CD4-positive, alpha-beta T cell treated with Interleukin-4 for 1 hour (primary cell): ENCODE measurements at places on chromosomes 13 and 19.

- peak; percentile 37 for DNase-seq
Observed at GRCh38 chr19:35267353-35267817, 1.4 kb upstream of the USF2 start.

DNA sequence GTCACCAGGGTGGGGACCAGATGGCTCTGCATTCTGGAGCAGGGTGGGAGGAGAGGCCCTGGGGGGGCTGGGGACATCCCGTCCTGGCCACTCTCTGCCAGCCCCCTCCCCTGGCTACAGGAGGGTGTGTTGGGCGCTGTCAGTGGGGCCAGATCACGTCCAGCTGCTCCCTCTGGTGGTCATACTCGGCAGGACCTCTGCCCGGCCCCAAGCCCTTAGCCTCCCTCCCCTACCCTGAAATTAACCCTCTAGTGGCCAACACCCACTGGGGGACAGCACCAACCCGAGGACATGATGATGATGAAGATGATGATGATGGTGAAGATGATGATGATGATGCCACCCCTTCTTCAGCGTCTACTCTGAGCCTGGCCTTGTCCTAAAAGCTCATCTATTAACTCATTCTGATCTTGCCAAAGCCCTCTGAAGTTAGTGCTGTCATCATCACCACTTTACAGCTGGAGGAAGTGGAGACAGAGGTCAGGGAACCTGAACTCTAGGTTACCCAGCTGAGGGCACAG, 590 bp upstream of the LGI4 start:
- peak; percentile 67 for DNase-seq

- no peak for DNase-seq
Observed at GRCh38 chr19:13995017-13995728, 10.9 kb downstream of the RFX1 start.

DNA sequence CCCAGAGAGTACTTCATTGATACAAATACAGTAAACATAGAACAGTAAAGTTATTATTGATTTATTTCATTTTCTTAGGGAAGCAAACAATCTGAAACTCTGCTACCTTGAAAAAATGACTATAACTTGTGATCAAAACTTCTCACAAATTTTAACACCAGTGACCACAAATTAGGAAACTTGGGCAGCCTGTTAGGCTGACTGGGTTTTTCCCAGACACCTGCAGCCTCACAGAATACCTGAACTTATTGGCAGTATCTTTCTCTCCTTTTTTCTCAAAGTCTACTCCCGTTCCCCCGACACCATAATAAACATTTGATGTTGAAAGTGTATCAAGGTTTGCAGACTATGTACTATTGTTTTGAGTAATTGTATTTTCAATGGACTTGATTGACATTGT, 360.5 kb downstream of the LMO7 start:
- DNase-seq: no peak

- no peak for DNase-seq
Observed at GRCh38 chr13:20566468-20566897, 474 bp upstream of the IFT88 start.

- DNase-seq: no peak
Observed at GRCh38 chr19:19113040-19113626, 25.1 kb downstream of the TMEM161A start.

DNA sequence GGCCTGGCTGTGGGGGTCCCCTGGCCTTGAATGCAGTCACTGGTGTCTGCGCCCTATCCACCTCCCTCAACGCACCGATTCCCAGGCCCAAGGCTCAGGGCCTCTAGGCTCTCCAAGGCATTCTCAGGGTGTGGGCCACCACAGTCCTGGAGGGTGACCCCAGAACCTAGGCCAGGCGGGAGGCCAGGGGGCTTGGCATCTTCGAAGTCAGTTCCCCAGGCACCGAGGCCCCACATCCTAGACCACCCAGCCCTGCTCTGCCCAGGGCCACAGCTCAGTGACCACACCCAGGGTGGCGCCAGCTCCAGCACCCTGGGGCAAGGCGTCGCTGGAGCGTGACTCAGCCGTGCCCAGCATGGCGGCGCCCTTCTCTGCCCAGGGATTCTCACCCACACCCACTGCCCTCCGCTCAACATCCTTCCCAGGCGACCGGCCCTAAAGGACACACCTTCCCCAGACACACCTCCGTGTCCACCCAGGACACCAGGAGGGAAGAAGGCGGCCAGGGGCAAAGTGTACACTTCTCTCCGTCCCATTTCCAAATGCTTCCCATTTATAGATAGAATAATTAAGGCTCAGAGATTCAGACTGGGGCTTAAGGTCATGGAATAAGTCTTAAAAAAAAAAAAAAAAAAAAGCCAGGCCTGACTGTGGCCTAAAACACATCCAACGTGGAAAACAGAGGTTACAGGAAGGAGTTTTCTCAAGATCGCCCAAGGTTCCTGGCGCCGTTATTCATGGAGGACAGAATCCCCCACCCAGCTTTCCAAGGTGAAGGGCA, 36.4 kb upstream of the NANOS3 start:
- DNase-seq: peak; percentile 79

- no peak for DNase-seq
Observed at GRCh38 chr19:29293292-29293691, 80.3 kb upstream of the UQCRFS1 start.

GRCh38 chr19:47331931-47332547, at the start of gene C5AR2:
TSS of gene C5AR2 (plus strand) at chr19:47332175. CDS start at chr19:47340800, 8,625 bp downstream.
- DNase-seq: no peak

DNA sequence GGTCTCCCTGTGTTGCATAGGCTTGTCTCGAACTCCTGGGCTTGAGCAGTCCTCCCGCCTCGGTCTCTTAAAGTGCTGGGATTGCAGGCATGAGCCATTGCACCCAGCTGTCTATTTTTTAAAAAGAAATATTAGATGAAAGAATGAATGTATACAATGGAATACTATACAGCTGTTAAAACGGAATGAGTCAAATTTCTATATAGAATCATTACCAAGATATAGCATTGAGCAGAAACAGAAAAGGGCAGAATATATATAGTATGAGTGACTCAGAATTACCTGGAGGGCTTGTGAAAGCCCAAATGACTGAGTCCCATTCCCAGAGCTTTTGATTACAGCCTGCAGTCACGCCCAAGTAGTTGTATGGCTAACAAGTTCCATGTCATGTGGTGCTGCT, 4.4 kb downstream of the DACT3 start:
- DNase-seq: no peak

DNA sequence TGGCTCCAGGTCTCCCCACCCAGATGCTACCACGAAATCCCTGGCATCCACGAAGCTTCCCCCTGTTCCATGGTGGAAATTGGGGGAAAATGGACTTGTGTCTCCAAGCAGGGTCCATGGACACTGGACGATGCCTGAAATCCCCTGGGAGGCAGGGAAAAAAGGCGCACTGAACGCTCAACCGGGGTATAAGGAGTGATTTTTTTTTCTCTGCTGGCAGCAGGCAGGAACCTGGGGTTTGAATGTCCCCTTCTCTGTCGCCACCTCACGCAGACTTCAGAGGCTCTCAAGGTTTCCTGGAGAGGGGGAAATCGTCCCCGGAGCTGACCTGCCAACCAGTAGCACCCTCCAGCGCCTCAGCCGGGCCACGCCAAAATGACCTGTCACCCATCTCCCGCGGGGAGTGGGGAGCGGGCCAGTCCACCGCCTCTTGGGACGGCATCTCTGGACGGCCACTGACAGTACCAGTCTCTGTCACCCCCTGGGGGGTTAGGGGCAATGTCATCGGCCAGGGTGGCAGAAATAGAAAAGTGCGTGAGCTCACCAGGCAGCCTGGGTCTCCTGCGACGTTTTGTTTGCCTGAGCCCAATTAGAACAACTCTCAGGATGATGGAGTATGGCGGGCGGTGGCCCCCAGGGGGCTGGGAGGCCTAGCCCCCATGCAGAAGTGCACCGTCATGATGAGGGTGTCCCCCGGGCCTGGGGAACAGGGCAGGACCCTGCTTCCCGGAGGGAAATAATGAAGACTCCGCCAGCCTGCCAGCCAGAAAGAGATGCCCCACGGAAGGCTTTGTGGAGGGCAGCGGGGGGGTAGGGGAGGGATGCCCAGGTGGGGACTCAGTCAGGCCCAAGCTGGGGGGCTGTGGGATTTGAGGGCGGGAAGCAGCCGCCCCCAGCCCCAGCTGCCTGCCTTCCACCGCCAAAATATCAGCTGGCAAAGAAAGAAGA, 2.6 kb downstream of the PTPRS start:
- DNase-seq: no peak

DNA sequence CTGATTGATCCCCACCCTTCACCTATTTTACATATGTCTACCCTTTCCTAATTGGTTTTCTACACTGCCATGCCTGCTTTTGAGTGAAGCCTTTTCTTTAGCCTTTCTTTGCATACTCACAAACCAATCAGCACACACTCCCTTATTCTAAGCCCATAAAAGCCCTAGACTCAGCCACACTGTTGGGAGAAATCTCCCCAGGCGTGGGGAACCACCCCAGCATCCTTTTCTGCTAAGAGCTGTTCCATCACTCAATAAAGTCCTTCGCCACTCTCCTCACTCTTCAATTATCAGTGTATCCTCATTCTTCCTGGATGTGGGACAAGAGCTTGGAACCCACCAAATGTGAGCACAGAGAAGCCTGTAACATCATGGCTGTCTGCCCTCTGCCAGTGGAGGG, 343.6 kb downstream of the SLITRK1 start:
- DNase-seq: no peak

DNA sequence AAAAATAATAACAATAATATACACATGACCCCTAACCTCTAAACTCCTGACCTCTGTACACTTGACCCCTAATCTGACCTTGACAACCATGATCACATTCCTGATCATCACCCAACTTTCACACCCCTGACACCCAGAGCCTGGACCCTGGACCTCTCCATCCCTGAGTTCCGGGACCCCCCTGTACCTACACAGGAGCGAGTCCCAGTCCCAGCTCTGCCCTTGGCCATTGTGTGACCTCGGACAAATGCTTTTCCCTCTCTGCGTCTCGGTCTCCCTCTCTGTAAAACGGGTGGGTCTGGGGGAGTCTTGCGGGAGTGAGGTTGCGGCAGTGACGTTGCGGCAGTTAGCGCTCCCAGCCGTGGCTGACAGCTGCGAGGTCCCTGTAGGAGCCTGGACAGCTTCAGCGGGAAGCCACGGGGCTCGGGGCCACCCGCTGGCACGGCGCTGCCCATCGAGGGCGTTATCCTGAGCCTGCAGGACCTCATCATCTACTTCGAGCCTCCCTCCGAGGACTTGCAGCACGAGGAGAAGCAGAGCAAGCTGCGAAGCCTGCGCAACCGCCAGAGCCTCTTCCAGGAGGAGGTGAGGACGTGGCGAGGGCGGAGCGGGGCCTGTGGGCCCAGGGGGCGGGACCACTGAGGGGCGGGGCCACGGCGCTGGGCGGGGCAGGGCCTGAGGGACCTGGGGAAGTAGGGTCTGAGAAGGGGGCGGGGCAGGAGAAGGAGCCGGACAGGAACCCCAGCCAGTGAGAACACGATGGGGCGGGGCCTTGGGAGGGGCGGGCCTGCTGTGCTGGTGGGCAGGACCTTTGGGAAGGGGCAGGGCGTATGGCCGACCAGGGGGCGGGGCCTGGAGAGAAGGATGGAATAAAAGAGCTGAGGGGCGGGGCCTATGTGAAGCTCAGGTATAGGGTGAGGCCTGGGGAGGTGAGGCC, 19.2 kb downstream of the RYR1 start:
- DNase-seq: no peak

GRCh38 chr13:27969082-27969865, at the start of gene CDX2:
TSS of gene CDX2 (minus strand) at chr13:27969315. CDS start at chr13:27969006, 309 bp downstream.
- no peak for DNase-seq

DNA sequence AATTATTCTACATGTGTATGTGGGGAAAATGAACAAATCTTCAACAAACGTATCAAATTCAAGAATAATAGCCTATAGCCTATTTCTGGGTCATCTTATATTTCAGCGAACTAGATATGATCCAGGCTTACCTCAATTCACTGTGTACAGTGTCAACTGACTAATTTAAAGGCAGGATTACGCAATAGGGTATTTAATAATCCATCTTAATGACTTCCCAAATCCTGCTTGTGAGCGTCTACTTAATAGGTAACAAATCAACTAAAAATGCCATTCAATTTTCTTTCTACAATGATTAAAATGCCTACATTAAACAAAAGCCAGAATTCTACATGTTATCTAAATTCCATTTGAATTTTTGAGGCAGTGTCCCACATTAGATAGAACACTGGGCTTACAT, 67.0 kb downstream of the USP12 start:
- DNase-seq: no peak

DNA sequence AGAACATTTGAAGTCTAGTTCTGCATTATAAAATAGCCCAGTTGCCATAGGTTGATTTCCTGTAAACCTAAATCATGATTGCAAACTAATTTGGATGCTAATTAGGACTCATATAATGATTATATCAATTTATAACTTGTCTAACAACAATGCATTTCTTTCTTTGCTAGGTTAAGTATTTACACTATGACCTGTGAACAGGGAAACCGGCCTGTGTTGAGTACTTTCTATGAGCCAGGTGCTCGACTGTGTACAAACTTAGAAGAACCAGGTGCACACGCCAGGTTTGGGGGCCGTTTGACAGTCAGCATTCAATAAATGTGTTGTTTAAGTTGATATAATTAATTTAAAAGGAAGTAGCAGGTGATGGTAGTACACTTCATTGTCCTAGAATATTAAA, 203.1 kb downstream of the TM9SF2 start:
- no peak for DNase-seq

DNA sequence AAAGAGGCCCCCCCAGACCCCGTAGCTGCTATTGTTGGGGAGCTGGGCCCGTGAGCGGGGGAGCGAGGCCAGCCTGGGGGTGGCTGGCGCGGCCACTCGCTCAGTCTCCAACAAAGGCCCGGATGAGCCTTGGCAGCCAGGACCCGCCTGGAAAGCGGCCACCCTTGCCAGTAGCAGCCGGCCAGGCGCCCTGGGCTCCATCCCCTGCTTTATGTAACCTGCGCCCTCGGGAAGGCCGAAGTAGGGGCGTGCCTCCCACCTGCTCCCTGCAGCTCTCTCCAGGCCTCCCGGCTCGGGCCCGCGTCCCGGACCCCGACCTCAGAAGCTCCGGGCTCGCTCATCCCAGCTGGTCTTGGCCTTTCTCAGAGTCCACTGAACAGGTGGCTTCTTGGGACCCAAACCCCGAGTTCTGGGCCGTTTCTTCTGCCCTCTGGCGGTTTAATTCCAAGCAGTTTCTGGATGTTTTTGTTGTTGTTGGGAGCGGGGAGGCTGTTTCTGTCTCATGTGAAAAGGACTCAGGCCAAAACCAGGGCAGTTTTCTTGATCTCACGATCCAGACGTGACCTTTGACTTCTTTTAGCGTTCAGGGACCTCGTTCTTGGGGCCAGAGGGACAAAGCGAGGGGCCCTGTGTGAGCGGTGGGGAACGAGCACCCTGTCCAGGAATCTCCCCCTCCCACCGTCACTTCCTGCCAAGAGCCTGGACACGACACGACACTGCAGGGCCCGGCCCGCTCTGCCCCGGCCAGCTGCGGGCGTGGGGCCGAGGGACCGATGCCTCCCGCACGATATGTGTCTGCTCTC, 1.2 kb downstream of the CDC34 start:
- peak; percentile 66 for DNase-seq

GRCh38 chr13:107884564-107884963, 330.8 kb downstream of the LIG4 start:
- no peak for DNase-seq
